Activated T-cell treated with anti-CD3 and anti-CD28 coated beads, Interleukin-2, amount 50 U/mL, for 72 hours (primary cell): ENCODE measurements at places on chromosomes 3 and 15.

DNA sequence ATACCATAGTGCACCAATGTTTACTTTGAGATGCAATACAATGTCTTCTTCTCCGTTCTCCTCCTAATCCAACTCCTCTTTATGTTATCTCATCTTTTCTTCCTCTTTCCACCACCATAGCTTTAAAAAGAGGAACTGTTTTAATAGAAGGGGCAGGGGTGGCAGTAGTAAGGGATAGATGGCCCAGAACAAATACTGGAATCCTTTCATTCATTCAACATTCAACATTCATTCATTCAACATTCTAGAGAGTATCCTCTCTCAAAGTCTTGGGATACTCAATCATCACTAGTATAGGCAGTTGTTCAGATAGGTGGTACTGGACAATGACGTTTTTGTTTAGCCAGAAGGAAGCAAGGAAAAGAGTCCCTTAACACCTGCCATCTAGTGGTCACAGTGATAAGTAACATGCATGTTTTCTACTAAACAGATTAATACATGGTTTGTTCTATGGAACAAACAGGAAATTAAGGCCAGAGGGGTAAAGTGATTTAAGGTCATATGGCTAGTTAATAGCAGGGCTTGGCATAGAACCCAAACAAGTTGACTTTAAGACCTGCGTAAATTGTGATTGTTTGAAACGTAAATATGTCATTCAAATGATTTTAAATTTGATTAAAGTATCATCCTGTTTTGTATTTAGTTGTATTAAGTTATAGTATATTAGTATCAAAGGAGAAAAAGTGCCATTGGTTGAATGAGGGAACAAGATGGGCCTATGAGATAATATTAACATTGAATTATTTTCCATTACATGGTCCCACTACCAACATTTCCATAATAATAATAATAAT is 26.9 kb upstream of the EHHADH start:
- no peak for DNase-seq

- DNase-seq = no peak
Observed at GRCh38 chr3:104990758-104991157, 376.0 kb upstream of the ALCAM start.

DNA sequence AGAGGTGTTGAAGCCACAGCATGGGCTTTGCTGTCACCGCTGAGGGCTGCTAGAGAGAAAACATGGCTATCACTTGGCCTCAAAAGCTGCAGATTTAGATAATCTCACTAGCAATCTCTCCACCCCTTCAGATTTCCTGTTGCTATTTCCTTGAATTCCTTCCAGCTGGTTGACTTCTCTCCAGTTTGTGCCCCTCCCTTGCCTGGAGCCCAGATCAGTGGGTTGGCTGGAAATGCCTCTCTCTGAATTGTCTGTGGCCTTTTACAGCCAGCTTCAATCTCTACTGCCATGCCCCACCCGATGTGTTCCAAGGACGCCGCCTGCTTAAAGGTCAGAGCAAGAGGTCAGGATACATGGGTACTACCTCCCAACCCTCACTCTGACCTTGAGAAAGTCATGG is 294.1 kb downstream of the NTRK3 start:
- DNase-seq = no peak

DNA sequence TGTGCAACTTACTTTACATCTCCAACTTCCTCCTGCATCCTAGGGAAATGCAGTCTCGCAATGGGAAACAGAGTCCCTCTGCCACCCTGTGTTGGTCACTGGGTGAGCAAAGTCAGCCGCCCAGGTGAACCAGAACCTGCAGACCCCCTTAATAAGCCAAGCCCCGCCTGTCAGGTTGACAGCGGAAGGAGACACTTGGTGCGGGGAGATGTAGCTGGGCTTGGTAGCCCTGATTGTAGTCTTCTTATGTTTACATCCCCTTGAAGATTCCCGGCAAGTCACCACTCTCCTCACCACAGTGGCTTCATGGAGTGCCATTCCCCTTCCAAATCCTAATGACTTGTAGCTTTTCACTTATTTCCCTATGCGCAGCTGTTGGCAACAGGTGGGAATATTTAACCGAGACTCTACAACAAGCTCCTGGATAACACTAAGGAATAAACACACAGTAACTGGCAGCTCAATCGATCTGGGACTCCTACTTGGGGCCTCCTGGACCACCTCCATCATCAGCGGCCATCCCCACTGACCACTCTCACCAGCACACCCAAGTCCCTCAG is 17.7 kb upstream of the CLSTN2 start:
- DNase-seq = no peak

GRCh38 chr3:33941804-33942203 is 143.4 kb downstream of the PDCD6IP start:
- DNase-seq = peak; percentile 4

- DNase-seq = no peak
Observed at GRCh38 chr3:99829844-99830243, 12.2 kb downstream of the CMSS1 start.

GRCh38 chr15:76163457-76164295 is 103.9 kb downstream of the TMEM266 start:
- no peak for DNase-seq

GRCh38 chr3:50532062-50532705 is 28.8 kb upstream of the CACNA2D2 start:
- DNase-seq = no peak

GRCh38 chr15:41466711-41467110 is 27.0 kb upstream of the ITPKA start:
- DNase-seq = no peak

- DNase-seq = no peak
Observed at GRCh38 chr3:44454258-44454657, 23.2 kb downstream of the ZNF445 start.

GRCh38 chr3:100899440-100900091 is 93.7 kb downstream of the ABI3BP start:
- DNase-seq = no peak

- no peak for DNase-seq
Observed at GRCh38 chr3:104137116-104137515, 1229.6 kb upstream of the ALCAM start.

- DNase-seq = no peak
Observed at GRCh38 chr3:73550032-73550431, 74.7 kb downstream of the PDZRN3 start.

DNA sequence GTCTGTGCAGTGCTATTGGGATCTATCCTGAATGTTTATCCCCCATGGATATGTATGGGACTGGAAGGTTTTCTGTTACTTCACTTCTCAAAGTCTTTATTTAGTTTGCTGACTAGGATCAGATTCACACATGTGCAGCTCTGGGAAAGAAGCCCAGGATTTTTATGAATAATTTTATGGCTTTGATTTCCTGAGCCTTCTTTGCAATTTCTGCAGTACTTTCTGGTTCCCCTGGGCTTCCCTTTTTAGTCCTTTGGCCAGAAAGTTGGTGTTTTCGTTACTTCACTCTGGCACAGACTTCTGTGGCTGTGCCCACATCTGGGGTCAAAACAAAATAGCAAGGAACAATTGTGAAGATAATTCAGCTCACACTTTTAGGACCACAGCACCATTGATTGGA is 721.0 kb downstream of the OTOL1 start:
- DNase-seq = no peak

- DNase-seq = no peak
Observed at GRCh38 chr15:65632780-65633375, 11.1 kb downstream of the SLC24A1 start.

DNA sequence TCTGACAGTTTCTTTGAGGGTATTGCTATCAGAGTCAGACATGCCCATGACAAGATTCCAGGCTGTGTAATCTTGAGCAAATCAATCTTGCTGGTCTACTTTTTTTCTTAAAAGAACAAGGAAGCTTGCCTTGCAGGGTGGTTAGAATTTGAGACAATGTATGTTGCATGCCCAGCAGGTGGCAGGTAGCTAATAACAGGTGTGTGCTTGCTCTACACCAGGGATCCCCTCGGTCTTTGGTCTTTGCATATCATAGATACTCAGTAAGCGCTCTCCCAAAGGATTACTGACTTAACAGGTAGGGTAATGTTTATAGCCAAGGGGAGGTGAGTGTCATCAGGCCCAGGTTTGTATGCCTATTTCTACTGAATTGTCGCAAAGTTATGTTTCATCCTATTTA is 37.3 kb downstream of the CACNA1D start:
- no peak for DNase-seq

GRCh38 chr3:4748701-4749378 is 230.4 kb upstream of the BHLHE40 start:
- DNase-seq = no peak

DNA sequence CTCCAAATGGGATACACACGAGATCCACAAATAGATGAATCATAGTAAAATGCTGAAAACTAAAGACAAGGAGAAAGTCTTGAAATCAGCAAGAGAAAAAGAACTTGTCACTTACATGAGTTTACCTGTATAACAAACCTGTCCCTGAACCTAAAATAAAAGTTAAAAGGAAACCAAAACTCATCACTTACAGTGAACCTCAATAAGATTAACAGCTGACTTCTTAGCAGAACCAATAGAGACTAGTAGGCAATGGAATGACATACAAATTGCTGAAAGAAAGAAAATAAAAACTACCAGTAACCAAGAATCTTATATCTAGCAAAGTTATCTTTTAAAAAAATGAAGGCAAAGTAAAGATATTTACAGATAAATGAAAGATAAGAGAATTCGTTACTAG is 27.4 kb downstream of the SEC22A start:
- no peak for DNase-seq

DNA sequence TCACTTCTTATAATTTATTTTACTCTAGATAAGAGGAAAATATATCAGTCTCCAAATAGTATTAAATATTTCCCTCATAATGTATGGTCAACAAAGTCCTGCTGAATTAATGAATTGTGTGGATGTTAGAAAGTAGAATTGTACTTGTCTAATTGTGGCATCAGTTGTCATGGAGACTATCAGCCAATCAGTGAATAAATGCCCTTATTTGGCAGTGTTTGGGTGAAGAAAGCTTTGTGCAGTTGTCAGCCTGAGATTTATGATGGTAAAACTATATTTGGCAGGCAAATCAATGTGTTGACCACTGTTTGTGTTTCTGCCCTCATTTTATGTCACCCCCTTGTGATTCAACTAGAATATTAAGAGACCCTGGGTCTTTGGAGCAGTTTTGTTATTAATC is 293.6 kb upstream of the MDFIC2 start:
- no peak for DNase-seq

GRCh38 chr3:5144316-5144994 is 22.4 kb downstream of the ARL8B start:
- DNase-seq = no peak

DNA sequence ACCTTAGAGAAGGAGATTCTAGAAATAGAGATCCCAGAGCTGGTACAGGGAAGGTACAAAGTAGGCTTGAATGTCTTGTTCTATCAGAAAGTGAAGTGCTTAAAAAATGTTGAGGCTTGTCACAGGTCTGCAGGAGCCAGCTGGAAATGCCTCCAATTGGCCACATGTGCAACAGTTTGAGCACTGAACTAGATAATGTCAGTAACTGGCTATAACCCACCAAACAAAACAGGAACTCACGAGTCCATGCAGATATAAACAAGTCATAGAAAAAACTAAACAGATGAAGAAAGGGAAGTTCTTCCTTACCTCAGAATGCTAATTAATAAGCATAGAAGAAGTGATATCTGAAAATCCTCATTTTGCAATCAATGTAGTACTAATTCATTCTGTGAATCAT is 11.9 kb upstream of the TF start:
- DNase-seq = no peak

DNA sequence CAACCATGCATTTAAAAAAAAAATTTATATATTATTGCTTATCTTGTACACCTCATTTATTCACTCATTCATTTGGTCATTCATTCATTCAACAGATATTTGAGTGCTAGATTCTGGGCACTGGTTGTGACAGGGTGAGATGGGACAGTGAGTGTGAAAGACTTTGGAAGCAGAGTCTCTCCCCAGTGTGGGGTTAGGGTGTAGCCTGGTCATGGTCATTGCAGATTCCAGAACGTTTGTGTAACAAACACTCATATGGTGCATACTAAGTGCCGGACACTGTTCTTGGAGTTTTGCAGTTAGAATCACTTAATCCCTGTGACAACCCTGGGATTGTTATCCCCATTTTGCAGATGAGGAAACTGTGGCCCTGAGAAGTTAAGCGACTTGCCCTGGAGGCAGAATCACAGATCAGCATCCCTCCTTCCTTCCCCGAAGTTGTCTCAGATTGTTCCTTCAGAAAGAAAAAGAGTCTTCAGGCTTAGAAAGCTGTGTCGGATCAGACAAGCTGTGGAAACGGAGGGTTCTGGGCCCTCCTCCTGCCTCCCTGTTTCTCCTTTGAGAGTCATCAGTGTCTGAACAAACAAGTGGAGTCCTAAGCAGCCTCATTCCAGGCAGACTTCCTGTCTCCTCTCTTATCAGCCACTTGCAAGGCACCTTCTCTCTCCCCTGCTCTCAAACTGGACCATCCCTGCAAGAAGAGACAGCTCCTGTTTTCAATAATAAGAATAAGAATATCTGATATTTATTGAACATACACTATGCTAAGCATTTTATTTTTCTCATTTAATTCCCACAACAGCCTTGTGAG is 6.3 kb downstream of the LOXL1 start:
- DNase-seq = no peak

GRCh38 chr3:68121287-68121686 is 466.9 kb upstream of the SUCLG2 start:
- DNase-seq = no peak

GRCh38 chr3:183592821-183593220 is 37.3 kb upstream of the KLHL6 start:
- no peak for DNase-seq

GRCh38 chr3:27380433-27381357 is 11.5 kb upstream of the NEK10 start:
- DNase-seq = no peak
